Sigmoid colon (tissue), 7 donors: ENCODE measurements at places on chromosomes 7 and 10.

DNA sequence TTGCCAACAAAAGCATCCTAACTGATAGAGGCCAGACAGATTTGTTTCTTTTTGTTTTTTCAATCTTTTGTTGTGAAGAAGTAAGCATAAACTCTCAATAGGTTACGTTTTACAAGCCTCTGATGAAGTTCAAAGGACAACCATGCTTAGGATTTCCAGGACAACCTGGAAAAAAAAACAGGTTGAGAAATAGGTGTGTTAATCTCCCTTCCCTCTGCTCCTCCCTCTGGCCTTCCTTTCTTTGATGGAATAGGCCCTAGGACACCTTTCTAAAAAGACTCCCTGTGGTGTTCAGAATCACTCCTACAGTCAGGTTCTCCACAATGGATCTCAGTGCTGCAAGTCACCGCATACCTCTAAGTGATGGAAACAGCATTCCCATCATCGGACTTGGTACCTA, at the start of gene AKR1D1:
Gene AKR1D1, plus strand, starts transcription at position 264 of the 400 bp plus-strand sequence. Its CDS starts 60 bp downstream, at position 324.
- no peak within 1 kb of the TSS for H3K4me3 ChIP-seq
- no peaks in the 10 kb centered on the region for H3K36me3 ChIP-seq
- DNase-seq = no peak
- H3K27ac ChIP-seq = no peak within 1 kb of the TSS
- no peaks in the 10 kb centered on the region for H3K27me3 ChIP-seq
- no peaks in the 10 kb centered on the region for H3K4me1 ChIP-seq

DNA sequence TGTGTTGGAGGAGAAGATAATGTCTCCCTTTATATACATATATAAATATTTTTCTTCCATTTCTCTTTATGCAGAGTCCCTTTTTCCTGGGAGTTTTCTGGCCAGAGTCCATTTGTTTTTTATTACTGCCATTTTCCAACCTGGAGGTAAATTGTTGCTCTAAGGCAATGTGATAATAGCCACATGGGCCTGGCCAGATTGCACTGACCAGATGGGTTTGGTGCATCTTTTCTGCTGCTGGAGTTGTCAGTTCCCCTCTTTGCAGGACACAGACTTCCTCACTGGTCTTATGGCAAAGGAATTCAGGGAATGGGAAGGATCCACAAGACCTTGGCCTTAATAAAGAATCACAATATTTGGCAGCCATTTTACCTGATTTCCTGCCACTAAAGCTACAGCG, 254.9 kb downstream of the SORCS3 start:
- no peak overlapping the region for H3K4me3 ChIP-seq
- peaks cover 4% of the 10 kb centered on the region for H3K27me3 ChIP-seq
- no peaks in the 10 kb centered on the region for H3K36me3 ChIP-seq
- DNase-seq = no peak
- no peaks in the 10 kb centered on the region for H3K4me1 ChIP-seq

DNA sequence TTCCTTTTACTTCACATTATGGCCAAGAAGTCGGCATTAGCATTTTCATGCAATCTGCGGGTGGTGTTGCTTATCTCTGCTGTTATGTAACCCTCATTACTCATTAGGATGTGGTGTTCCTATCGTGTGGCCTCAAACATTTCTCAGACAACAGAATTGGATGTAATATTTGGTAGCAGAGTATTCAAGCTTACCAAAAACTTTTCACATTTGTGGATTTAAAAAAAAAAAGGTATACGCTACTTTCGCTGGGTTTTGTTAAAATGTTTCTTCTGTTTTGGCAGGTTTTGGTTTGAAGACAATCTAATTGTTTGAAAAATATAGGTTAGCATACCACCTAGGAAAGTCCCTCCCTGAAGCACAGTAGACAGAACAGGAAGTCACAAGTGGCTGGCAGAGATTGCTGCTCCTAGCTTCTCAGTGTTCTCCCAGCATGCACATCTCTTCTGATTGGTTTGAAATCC, 128.8 kb downstream of the GATA3 start:
- no peaks in the 10 kb centered on the region for H3K27me3 ChIP-seq
- H3K4me3 ChIP-seq = no peak overlapping the region
- no peaks in the 10 kb centered on the region for H3K36me3 ChIP-seq
- no peaks in the 10 kb centered on the region for H3K4me1 ChIP-seq

- no peaks in the 10 kb centered on the region for H3K36me3 ChIP-seq
- DNase-seq = no peak
- H3K27ac ChIP-seq = no peak overlapping the region
- peaks cover 17% of the 10 kb centered on the region for H3K4me1 ChIP-seq
- no peak overlapping the region for H3K4me3 ChIP-seq
- H3K27me3 ChIP-seq = no peaks in the 10 kb centered on the region
These were observed 70.5 kb upstream of the ABCB5 start for GRCh38 chr7:20545016-20545415.

- no peak for DNase-seq
- no peaks in the 10 kb centered on the region for H3K36me3 ChIP-seq
- H3K27ac ChIP-seq = no peak overlapping the region
- no peaks in the 10 kb centered on the region for H3K27me3 ChIP-seq
- no peak overlapping the region for H3K4me3 ChIP-seq
- no peaks in the 10 kb centered on the region for H3K4me1 ChIP-seq
These were observed 5.3 kb downstream of the PAPOLB start for GRCh38 chr7:4856336-4857057.

DNA sequence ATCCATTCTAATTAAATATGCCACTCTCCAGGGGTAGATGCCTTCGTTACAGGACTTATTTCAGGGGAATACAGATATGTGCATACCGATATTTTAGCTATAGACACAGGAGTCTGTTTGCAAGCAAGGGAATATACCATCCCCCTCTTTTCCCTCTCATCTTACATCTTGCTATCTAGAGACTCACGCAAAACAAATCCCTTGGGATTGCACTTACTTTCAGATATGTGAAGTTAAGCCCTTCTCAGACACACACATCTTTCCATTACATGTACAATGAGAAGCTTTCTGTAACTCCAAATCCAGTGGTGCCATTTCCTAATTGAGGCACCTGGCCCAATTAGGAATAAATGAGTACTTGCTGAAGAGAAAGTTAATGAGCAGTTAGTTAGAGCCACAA, 250.4 kb upstream of the FZD8 start:
- no peaks in the 10 kb centered on the region for H3K27me3 ChIP-seq
- H3K27ac ChIP-seq = no peak overlapping the region
- H3K4me3 ChIP-seq = no peak overlapping the region
- H3K4me1 ChIP-seq = no peaks in the 10 kb centered on the region

DNA sequence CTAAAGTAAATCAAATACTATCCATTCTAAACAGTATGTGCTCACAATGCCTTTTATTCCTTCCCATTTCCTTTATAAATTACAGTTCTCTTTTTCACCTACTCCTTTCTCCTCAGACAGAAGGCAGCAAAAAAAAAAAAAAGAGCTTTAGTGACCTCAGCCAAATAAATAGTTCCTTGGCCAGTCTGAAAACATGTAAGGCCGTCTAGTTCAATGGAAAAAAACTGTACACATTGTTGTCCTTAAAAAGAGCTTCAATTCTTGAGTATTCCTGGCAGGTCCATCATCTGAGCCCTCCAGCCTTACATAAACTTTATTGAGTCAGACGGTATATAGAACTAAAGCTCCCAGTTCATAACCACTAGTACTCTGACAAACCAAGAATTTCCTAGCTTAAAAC, 185.4 kb downstream of the CACNA2D1 start:
- peak overlapping the region; percentile 41 for H3K27ac ChIP-seq
- H3K4me1 ChIP-seq = peaks cover 15% of the 10 kb centered on the region
- H3K4me3 ChIP-seq = no peak overlapping the region
- DNase-seq = no peak

DNA sequence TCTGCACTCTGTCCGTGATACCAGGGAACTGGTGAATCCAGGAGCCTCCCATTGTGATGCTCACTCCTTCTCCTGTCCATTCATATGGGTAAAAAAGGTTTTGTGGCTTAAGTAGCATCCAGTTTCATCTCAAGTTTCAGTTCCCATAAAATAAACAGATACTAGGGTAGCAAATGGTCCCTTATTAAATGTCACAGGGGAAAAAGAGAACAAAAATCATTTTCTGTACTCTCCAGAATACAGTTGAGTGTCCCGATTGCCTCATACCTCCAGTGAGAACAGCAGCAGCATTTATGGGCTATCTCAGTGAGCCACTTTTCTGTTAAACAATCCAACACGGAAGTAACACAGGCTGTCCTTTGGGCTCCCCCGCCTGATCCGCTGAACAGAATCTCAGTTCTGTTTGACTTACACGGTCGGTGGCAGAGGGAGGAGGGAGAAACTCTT, 179.6 kb downstream of the CELF2 start:
- no peak overlapping the region for H3K4me3 ChIP-seq
- H3K27ac ChIP-seq = peak overlapping the region; percentile 20
- DNase-seq = no peak

DNA sequence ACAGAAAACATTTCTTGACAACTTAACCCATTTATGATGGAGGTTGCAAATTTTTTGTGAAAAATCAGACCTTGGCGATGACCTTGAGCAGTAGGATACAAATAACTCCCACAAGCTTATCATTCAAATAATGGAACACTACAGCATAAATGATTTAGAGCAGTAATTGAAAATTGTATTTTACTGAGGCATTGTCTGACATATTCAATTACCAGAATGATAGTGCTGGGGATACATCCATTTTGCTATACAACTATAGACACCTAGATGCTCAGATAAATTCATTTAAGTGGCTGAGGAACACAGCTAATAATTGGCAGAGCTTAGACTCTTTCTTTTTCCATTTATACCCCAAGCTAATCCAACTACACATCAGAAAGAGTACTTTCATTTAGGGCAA, 18.9 kb downstream of the TWIST1 start:
- no peak for DNase-seq
- H3K4me3 ChIP-seq = no peak overlapping the region
- H3K27ac ChIP-seq = no peak overlapping the region
- H3K36me3 ChIP-seq = no peaks in the 10 kb centered on the region
- H3K27me3 ChIP-seq = no peaks in the 10 kb centered on the region

- no peaks in the 10 kb centered on the region for H3K27me3 ChIP-seq
- no peak overlapping the region for H3K27ac ChIP-seq
- no peaks in the 10 kb centered on the region for H3K4me1 ChIP-seq
- DNase-seq = no peak
- peaks cover 13% of the 10 kb centered on the region for H3K36me3 ChIP-seq
These were observed 49.4 kb downstream of the CLEC2L start for GRCh38 chr7:139572704-139573385.
